ENCODE measurements at places on chromosomes 7 and 10.

DNA sequence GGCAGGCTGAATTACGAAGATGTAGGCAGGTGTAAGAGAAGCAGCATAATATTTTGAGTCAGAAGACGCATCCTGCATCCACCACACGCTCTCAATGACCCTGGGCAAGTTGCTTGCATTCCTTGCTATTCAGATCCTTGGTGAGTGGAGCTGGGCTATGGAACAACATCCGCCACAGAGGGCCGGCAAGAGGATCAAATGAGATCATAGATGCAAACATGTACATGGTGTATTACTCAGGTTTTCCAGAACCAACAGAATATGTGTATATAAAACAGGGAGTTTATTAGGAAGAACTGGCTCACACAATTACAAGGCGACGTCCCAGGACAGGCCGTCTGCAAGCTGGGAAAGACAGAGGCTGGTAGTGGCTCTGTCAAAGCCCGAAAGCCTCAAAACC lies 51.5 kb downstream of the ADAM12 start:
- DNase-seq = peak; percentile 18

- no peak for DNase-seq
Measured at GRCh38 chr10:76085817-76086167, 654.4 kb downstream of the LRMDA start.

GRCh38 chr7:130953196-130953595 lies 219.2 kb upstream of the KLF14 start:
- DNase-seq = no peak

DNA sequence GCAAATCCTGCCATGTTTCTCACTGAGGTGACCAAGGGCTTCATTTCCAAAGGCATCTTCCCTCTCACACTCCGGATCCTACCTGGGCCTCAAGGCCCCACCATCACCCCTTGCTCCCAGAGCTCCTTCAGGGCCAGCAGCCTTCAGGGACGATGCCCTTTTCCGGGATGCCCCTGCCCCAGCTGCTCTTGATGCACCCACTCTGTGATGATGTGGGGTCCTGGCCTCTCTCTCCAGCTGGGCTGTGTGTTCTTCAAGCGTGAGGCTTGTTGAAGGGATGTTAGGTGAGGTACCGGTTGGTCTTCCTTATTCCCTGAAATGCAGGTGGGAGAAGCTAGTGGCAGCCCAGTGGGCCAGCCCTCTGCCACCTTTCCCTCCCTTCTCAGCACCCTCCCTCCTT lies 18.4 kb upstream of the SLC18A2 start:
- DNase-seq = no peak

DNA sequence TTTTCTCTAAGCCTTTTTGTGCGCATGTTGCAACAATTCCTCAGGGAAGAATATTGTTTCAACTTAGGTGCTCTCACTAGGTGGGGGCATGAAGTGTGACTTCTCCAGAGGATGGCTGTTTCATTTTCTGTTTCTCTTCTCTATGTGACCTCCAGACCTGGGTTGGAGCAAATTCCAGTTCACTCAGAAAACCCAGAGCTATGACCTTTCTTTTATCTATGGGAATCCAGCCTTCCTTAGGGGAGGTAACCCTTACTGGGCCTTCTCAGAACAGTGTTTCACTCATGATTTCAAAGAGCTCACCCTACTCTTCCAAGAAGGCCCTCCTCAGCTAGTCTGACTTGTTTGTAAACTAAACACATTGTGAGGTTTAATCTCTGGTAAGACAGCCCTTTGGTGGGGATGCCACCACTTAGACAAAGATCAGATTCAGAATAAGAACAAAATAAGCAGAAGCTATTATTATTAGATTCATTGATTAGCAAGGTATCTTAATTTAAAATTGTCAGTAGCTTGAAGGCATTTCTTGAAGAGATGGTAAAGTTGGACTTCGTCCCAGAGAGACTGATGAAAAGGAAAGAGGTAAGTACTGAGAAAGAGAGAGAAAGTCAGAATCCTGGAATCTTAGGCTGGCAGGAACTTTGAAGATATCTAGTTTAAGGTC lies 16.6 kb upstream of the TAS2R60 start:
- DNase-seq = no peak
